ENCODE measurements at places on chromosomes 5 and 9.
A peak's percentile ranks its signal among the peaks of the same experiment; 100 is the strongest.

- DNase-seq: peak; percentile 12
Measured at GRCh38 chr5:32522429-32523143, 62.8 kb upstream of the SUB1 start.

DNA sequence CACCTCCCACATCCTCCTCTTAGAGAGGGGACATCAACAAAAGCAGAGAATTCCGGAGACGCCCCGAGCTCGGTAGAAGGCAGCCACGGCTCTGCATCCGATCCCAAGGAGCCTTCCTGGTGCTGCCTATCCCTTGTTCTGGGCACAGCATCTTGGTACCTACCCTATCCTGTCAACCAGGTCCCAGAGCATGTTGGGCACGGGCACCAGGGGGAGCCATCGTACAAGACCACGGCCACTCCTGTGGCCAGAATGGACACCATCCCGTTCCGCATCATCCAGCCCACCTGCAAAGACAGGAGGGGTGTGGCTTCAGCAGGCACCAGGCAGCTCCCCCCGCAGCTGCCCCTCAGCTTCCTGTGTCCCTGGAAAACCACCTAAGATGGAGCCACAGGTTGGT lies 62.7 kb upstream of the ZNF354A start:
- no peak for DNase-seq

DNA sequence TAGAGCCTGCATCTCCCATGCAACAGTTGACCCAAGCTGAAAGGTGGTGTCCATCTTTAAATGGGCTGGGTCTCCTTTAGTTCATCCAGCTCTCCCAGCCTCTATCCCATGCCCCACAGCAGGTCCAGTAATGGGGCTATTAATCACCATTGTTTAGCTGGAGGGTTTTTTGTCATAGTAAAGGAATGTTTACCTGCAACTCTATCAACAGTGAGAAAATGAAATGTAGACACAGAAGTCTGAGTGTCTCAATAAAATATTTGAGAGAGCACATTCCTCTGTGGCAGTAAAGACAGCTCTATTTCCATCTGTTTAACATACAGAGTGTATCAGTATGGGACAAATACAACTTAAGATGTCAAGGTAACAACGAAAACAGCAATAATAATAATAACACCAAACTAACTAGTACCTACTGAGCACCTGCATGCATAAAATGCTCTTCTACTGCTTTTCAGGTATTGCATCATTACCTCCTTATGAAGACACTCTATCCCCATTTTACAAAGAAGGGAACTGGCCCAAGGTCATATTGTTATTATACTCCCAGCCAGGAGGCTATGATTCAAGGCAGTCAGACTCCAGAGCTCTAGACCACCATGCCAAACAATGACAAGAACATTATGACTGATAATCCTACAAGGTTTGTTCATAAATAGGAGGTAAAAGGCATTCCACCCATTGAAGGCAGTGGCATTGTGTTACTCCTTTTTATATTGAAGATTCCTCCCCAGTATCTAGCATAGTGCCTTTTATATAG lies 21.0 kb upstream of the C5orf58 start:
- no peak for DNase-seq

DNA sequence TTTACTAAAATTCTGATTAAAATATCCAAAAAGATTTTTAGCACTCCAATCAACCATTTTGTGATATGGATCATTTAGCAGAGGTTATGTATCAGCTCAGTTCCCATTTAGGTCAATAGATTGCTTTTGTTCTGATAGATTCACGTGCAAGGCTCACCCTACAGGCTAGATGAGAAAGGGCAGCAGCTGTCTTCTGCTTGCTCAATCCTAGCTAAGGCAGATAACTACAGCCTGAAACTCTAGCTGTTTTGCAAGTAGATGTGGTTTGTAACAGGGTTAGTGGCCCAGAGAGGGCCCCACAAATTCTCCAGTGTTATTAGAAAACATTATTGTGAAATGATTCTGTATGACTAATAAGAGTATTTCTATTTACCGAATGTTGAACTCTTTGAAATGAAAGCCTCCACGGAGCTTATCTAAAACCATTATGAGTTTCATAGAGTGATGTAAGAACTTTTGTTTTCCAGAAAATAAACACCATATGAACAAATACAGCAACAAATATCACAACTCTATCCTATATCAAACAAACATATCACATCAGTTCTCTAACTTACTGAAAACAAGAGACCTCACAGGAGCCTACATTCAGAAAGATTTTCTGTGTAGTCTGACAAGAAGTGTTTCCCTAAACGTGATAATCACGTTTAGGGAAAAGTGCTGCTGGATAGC lies 841.9 kb upstream of the ACO1 start:
- DNase-seq: no peak

DNA sequence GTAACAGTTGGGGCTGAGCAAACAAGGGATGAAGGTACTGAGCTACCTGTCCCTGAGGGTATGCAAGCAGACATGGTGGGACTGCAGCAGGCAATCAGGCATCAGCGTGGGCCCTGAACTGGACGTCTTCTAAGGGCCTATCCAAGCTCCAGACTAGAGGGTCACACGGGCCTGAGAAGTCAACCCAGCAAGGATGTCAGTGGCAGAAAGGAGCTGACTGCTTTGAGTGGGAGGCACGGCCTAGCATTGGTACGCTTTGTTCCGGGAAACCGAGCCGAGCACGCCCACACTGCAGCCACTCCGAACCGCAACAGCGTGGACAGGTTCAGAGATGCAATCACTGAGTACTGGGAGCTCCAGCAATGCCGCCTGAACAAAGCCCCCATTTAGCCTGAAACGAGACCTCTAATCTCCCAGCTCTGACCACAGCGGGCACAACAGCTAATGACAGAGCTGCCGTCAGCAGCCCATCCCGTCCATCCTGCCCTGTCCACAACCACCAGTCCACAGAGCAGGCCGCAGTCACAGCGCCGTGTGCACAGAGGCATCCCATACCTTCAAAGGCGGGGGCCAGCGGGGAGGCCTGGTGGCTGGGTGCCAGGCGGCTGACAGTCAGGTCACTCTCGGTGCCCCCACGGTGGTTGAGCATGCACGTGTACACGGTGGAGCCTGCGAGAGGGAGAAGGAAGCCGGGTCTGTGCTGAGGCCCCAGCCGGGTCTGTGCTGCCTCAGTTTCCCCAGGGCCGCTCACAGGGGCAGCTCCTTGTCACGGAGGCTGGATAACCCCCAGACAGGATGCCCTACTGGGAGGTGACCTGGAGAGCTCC lies 44.2 kb downstream of the SARDH start:
- DNase-seq: no peak

- no peak for DNase-seq
Measured at GRCh38 chr9:470552-471194, 256.0 kb downstream of the DOCK8 start.

GRCh38 chr9:35190203-35190602 lies 28.4 kb downstream of the UNC13B start:
- no peak for DNase-seq

- no peak for DNase-seq
Measured at GRCh38 chr5:55763746-55764420, 26.0 kb downstream of the DDX4 start.

DNA sequence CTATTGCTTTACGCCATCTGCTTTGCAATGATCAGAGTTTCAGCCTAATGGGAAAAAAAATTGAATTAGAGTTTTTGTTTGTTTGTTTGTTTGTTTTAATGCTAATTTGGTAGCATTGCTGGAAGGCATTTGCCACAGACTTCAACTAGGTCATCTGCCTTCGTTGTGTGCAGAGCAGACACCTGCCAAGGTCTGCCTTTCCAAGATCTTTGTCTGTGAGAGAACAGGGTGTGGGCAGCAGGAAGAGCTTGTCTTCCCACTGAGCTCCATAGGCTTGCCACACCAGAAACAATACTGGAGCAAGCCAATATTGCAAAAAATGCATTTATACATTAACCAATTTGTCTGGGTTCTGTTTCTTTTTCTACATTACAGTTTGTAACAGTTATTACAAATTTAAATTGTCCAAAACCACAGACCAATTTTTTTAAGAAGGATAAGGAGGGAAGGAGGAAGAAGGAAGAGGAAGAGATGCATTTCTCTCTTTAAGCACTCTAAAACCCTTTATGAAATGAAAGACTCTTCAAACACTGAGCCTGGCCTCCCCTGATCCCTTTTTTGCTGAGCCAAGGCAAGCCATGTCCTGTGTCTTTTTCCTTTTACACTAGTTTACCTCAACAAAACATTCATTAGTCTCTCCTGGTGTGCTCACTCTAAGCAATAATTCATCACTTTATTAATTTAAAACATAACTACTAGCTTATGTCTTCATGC lies 210.5 kb downstream of the SNX18 start:
- DNase-seq: no peak

DNA sequence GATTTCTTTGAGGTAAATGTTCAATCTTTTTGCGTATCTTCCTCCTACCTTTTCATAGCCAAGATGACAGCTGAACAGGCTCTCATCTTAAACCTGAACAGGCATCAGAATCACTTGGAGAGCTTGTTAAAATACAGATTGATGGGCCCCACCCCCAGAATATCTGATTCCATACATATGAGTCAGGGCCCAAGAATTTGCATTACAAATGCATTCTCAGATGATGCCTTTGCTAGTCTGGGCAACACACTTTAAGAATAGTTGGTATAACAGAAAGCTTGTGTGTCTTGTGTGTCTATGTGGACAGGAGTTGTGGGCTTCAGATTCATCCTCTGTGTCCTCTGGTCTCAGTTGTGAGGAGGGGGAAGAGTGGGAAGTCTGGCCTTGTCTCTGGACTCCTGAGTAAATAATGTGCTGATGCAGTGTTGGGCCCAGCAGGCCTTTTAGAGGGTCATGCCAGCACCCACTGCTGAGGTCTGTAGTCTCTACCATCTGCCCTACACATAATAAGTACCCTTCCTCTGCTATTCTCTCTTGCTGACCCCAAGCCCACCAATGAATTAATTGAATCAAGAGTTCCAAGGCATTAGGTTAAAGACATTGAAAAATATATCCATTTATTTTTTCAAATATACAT lies 43.1 kb downstream of the PTCD2 start:
- no peak for DNase-seq

DNA sequence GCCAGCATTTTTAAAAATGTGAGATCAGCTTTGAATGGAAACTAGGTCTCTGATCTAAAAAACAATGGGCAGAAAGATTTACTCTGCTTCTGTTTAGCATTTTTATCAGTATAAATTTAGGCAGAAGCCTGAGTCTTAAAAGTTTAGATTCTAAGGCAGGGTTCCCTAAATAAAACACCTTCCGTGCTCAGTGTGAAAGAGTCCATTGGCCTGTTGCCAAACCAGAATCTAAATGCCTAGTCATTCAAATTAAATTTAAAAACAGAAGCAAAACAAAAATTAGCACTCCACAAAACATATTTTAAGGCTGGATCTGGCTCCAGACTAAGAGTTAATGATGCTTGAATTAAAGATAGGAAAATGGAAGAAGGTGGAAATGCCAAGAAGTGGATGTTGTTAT lies 4.5 kb downstream of the TYRP1 start:
- no peak for DNase-seq

GRCh38 chr5:93145767-93146166 lies 435.3 kb downstream of the NR2F1-AS1 start:
- no peak for DNase-seq

GRCh38 chr5:83839256-83839655 lies 118.6 kb upstream of the HAPLN1 start:
- DNase-seq: no peak

GRCh38 chr5:126277762-126278161 lies 145.4 kb upstream of the GRAMD2B start:
- no peak for DNase-seq

DNA sequence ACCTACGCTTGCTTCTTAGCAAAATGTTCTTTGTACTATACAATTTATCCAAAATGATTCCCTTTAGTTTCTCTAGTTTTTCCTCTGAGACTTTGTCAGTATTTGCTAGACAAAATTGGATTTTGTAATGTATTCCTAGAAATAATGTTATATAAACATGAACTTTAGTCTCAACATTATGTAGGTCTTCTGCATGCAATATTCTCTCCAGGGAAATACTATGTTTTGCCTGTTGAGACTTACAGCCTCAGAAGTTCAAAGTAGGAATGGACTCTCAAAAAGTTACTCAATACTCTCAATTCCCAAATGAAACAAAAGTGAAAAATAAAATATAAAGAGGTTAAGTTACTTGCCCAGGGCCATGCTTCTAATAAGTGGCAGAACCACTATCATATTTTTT lies 24.8 kb upstream of the SMC2 start:
- DNase-seq: no peak

DNA sequence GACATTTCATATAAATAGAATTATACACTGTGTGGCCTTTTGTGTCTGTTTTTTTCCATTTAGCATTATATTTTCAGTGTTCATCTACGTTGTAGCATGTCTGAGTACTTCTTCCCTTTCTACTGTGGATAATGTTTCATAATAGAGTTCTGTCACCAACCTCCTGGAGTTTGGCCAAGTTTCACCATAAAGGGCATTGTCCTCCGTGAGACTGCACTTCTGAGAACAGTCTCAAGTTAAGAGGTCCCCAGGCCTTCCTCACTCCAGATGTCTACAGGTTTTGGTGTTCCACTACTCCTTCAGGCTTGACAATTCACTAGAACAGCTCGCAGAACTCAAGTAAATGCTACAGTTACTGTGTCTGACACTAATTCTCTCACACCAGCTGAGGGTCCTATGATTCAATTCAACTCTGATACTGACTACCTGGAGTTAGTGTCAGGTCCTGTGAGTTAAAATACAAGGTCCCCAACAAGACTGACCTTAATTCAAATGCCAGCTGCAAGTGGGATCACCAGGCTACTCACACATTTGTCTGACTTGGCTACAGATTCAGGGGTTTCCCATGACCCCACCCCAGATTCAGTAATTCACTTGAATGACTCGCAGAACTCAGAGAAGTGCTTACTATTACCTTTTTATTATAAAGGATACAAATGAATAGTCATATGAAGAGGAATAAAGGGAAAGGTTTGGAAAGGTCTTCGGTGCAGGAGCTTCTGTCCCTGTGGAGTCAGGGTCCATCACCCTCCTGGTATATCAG lies 31.1 kb downstream of the SLC35A4 start:
- no peak for DNase-seq

GRCh38 chr9:101246691-101247090 lies 138.1 kb downstream of the BAAT start:
- DNase-seq: no peak

DNA sequence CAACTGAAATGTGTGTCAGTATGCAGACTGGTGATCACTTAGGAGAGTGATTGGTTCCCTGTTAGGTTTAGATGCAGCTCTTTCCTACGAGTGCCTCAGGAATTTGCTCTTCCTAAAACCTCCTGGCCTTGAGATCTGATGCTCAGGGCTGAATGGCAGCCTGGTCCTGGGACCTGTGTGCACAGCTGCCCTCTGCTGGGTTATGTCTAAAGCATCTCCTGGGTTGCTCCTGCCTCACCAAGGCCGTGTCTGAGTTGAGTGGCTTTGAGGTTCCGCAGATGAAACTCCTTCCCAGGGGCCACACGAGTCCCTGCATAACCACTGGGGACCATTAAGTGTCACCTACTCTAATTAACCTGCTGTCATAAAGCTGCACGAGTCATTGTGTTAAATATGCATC lies 59.5 kb downstream of the MVB12B start:
- no peak for DNase-seq

- no peak for DNase-seq
Measured at GRCh38 chr5:21145376-21145775, 1157.4 kb upstream of the CDH18 start.

DNA sequence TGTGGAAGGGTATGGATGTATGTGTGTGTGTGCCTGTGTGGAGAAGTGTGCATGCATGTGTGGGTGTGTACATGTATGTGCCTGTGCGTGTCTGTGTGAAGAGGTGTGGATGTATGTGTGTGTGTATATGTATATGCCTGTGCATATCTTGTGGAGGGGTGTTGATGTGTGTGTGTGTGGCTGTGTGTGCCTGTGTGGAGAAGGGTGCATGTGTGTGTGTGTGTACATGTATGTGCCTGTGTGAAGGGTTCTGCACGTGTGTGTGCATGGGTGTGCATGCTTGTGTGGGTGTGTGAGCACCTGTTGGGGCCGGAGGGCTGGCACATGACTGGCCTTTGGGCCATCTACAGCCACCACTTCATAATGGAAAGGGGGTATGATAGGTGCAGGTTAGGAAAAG lies 291.4 kb downstream of the IRX2 start:
- DNase-seq: no peak
